Stimulated activated naive CD4-positive, alpha-beta T cell treated with Interleukin-2 at 50 U/mL for 16 hours (primary cell): ENCODE measurements at places on chromosomes 13 and 19.

DNA sequence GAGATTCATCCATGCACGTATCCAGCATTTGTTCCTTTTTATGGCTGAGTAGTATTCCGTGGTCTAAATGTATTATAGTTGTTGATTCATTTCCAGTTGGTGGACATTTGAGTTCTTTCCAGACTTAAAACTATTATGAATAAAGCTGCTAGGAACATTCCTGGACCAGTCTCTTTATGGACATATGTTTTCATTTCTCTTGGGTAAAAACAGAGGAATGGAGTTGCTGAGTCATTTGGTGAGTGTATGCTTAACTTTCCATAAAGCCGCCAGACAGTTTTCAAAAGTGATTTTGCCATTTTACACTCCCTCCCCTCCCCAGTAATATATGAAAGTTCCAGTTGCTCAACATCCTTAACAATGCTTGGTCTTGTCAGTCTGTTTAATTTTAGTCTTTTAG is 116.4 kb downstream of the TSHZ3 start:
- no peak for DNase-seq

DNA sequence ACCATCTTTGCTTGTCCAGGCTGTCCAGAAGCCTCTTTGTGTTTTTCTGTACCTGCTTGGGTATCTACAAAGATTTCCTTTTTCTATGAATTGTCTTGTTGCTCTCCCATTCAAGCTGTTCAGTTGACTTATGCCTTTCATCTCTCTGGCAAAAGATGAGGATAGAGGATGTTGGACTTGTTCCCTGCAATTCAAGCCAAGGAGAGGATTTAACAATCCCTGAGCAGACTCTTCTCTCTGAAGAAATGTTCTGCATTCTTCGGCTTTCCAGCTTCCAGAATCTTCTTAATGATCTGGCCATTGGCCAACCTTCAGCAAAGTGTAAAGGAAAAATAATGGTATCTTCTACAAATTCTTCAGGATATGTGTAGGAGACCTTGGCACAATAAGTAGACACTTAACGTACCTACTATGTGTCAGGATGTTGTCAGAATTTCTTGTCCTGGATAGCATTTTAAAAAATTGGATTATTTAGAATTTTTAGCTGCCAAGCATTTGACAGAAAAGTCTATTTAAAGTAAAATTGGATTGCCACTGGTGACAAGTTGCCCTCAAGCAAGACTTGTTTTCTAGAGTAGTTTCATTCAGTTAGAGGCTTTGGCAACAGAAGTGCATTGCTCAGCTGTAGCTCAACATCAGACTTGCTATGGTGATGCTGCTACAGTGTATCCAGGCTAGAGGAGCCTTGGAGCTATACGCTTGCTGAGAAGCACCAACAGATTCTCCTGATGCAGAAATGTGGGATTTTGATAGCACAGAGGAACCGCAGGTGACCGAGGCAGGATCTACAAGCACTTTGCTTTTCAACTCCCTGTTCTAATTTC is 455.7 kb downstream of the SUCLA2 start:
- DNase-seq, result no peak

GRCh38 chr19:41232686-41233085 is 13.7 kb downstream of the AXL start:
- no peak for DNase-seq

GRCh38 chr13:109348519-109349258 is 437.7 kb downstream of the IRS2 start:
- DNase-seq, result no peak

GRCh38 chr19:30367006-30367405 is 5.2 kb upstream of the ZNF536 start:
- no peak for DNase-seq

- no peak for DNase-seq
Observed at GRCh38 chr13:111865046-111865445, 201.9 kb upstream of the SOX1 start.

DNA sequence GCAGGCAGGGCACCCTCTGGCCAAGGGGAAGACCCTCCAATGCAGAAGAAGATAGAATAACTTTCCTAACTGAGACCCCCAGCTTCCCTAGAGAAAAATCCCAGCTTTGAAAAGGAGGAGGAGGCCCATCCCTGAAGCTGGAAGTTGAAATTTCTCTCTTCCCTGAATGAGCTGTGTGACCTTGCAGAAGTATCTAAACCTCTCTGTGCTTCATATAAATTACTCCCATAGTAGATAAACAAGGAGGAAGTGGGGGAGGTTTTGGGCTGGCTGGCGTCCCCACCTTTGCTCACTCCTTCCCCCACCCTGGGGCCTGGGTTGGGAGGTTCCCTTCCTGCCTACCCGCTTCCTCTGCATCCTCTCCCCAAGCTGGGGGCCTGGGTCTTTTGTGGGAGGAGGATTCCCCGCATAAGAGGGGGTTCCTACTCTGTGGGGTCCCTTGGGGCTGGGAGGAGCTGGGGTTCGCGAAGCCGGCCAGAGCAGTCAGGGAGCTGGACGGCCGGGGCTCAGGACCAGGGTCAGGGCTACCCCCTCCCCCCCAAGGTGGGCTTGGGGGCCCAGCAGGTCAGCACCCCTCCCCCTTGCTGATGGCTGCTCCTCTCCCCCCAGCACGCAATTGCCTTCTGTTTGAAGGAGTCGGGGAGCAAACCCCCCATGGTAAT is 11.7 kb downstream of the CAMSAP3 start:
- no peak for DNase-seq

DNA sequence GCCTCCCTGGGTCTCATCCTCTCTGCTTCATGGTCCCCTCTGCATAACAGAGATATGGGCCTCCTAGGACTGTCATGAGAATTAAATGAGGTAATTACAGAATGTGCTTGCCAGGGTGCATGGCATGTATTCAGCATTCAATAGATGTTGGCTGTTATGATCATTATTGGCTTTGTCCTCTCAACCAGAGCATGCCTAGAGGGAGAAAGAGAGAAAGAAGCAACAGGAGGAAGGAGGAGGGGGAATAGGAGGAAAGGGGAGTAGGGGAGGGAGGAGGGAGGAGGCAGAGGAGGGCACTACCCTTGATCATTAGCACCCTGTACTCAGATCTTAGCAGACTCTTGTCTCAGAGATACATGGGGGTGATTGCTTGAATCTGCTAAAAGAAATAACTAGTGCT is 41.0 kb upstream of the SIAH3 start:
- no peak for DNase-seq
